NCI-H1930 (cell line): ENCODE measurements at places on chromosomes 6 and 20.

GRCh38 chr6:34374508-34374907 is 18.0 kb downstream of the NUDT3 start:
- DNase-seq: no peak

- no peak for DNase-seq
These were observed 1279.8 kb downstream of the EPHA7 start for GRCh38 chr6:92139601-92140000.

DNA sequence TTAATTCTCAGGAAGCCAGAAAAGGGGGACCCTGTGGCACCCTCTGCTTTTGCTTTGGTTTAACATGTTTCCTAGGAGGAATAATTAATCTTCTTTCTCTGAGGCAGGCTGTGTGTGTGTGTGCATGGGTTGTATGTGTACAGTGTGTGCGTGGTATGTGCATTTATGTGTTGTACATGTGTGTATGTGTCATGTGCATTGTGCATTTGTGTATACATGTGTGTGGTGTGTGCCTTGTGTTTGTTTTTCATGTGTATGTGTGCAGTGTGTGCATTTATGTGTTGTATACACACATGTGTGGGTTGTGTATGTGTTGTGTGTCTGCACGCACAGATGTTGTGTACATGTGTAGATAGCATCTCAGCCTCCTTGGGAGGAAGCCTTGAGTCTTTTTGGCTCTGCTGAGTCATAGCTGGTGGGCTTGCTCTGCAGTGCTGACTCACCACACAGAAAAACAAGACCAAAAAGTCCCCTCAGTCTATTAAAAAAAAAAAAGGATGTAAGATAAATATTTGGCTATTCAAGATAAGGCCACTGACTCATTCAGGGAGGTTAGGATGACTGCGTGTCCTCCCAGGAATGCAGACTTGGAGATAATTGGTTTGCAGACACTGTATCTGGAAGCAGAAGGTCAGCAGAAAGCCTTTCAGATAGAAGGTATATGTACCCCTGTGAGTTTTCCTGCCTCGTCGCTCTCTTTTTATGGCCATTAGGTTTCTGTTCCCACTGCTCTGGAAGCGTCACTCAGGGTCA is 58.6 kb downstream of the SYNJ2 start:
- no peak for DNase-seq

GRCh38 chr6:36544228-36544627 is 3.1 kb downstream of the STK38 start:
- no peak for DNase-seq

DNA sequence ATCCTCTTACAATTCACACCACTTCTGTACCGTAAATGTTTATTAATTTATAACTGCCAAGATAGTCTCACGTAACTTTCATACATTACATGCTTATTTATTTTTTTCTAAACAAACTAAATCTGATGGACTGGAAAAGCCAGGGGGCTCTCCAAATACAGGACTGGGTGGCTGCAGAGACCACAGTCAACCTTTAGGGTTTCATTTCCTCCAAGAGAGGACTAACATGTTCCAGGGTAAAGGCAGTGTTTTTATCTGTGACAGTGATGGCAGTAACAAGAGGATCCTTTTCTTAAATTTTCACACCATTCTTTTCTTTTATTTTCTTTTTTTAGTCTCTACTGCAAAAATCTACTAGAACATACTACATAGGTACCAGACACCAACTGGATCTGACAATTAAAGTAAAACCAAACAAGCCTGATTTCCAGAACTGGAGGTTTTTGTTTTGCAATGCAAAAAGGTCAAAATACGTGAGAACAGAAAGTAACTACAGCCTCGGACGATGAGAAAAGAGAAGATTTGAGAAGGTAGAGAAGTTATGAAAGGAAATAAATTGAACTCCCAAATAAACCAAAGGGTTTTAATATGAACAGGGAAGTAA is 1.2 kb downstream of the LMBRD1 start:
- DNase-seq: no peak

DNA sequence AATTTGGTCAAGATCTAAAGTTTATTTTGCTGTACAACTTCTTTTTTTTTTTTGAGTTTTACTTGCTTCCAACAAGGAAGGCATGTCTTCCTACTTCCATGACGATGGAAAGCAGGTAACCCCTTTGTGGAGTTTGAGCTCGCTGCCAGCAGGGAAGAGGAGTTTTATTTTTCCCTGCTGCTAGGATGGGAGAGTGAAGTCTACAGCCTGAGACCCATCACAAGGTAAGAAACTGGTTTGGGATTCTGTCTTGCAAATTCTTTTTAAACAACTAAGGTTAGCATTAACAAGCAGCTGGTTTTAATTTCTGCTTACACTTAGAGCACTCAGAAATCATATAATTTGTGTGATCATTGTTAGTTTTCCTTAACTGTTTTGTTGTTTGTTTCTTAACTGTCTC is 108.0 kb upstream of the MAP3K4 start:
- no peak for DNase-seq

GRCh38 chr20:7596541-7596940 is 343.7 kb downstream of the HAO1 start:
- DNase-seq: no peak

DNA sequence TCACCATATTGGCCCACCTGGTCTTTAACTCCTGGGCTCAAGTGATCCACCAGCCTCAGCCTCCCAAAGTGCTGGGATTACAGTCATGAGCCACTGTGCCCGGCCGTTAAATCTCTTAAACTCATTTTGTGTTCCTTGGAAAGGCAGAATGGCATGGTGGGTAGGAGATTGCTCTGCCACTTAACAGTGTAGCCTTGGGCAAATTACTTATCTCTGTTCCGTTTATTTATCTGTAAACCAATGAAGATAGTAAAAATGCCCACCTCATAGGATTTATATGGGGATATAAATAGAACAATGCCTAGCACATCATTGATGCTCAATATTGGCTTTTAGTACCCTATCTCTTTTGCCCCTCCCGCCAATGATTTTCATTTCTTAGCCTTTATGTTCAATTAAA is 7.2 kb upstream of the PIM1 start:
- DNase-seq: no peak

DNA sequence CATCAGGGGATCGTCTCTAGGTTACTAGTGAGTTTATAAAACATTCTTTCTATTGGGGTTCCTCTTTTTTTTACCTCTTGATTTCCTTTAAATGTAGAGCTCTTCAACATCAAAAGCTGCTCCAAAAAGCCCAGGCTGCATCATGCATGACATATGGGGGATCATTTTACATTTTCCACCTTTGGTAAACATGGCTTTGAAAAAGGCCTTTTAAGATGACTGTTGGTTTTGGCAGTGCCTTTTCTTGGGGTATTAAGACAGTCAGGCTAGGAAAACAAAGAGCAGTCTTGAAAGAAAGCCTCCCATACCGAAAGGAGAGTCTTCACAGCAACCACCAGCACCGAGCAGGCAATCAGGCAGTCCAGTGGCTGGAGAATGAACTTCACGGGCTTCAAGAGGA is 73.2 kb downstream of the NPEPL1 start:
- no peak for DNase-seq

DNA sequence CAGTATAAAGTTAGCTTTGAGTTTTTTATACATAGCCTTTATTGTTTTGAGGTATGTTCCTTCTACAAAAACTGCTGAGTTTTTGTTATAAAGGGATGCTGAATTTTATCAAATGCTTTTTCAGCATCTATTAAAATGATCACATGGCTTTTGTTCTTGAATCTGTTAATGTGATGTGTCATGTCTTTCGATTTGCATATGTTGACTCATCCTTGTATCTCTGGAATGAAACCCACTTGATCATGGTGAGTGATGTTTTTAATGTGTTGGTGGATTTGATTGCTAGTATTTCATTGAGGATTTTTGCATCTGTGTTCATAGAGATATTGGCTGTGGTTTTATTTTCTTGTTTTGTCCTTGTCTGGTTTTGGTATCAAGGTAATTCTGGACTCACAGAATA is 24.7 kb upstream of the BLCAP start:
- DNase-seq: no peak

DNA sequence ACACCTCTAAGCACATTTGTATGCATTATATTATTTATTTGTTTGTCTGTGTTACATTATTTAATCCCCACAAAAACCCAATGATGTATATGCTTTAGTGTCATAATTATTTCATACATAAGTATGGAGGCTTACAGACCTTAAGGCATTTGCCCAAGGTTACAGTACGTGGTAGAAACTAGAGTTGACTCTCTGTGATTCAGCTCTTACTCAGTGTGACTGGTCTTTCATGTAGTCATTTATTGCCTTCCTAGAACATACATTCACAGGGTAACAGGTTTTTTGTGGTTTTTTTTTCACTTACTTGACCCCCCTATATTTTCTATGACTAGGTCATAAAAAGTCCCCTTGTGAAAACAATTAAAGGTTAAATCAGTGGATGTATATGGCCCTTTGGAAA is 566.8 kb downstream of the TFAP2A start:
- DNase-seq: no peak

DNA sequence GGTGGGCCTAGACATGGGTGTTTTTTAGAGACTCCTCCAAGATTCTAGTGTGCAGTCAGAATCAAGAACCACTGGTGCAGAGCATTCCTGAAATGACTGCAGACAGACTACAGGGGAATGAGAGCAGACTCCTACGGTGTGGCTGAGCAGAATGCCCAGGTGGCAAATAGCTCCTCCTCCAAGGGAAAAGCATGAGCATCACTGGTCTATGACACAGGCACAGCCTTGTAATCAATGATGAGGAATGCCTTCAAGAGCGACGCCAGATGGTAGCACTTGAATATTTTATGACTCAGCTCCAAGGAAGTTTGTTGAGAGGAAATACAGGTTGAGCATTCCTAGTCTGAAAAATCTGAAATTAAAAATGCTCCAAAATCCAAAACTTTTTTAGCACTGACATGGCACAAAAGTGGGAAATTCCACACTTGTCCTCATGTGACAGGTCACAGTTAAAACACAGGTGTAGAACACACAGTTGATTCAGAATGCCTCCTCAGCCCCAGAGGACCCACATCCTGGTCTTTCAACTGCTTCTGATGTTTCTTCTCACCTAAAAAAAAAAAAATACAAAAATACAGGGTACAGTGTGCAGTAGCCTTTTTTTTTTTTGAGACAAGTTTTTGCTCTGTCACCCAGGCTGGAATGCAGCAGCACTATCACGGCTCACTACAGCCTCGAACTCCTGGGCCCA is 10.6 kb upstream of the FAM8A1 start:
- no peak for DNase-seq

GRCh38 chr20:43726811-43727338 is at the start of gene GTSF1L:
GTSF1L (minus strand) TSS chr20:43727002; CDS start chr20:43726694, 308 bp downstream.
- DNase-seq: no peak

DNA sequence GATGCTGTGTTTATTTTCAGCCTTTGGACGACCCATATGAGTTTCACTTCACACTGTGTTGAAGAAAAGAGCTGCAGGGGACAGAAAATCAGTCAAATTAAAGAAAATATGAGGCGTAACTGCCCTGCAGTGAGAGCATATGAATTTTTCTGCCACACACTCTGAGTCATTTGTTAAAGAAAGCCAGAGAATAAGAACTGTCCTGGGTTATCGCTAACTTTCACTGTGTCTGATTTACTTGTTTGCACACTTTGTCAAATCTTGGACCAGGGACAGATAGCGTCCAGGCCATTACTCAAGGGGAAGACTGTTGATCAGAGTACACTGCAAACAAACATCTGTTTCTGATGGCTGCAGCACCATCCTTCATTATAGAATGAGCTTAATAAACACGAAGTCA is 126.8 kb upstream of the AGPAT4 start:
- DNase-seq: no peak

DNA sequence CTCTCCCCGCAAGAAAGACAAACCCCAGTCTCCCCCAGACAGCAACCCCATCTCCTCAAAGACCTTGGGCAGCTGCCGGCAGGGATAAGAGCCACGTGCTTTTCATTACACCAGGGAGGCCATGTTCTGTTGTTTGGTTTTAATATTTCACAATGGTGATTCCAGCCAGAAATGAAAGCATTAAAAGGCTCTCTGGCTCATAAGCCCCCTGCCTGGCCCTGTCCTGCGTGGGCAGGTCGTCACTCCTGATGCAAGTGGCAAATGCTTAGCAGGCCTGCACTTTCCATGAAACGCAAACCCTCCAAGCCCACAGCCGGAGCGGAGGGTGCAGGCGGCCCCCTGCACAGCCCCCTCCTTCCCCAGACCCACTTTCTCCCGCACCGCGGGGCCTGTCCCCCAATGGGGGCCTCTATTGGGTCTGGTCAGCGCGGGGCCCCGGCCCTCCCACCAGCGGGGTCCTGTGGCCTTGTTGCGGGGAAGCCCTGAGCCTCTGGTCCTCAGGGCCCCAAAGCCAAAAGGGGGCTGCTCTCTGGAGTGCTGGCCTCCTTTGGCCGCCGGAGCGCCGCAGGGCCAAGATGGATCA is 77.2 kb downstream of the TMEM242 start:
- DNase-seq: no peak

DNA sequence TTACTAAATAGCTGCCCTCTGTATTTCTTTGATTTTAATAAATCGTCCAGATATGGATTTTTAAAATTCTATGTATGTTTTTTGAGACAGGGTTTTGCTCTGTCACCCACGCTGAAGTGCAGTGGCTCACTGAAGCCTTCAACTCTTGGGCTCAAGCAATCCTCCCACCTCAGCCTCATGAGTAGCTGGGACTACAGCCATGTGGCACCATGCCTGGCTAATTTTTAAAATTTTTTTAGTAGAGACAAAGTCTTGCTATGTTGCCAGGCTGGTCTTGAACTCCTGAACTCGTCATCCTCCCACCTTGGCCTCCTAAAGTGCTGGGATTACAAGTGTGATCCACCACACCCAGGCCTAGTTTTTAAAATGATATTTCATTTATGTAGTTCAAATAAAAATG is 47.4 kb upstream of the DDR1 start:
- DNase-seq: no peak

DNA sequence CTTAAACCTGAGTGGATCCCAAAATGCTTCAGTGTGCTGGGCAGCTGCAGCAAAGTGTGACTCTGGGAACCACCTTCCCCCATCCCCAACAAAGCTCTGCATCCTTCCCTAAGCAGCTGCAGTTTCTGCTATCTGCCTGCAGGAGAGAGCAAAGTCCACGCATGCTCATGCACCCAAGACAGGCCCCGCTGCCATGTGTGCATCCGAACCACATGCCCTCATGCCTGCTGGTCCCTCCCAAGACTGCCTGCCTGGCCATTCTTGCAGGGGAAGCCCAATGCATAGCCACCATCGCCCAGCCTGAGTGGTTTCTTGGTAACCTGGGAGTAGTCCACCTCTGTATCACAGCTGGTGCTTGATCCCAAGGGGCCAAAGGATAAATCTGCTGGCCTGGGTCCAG is 94.3 kb upstream of the OLIG3 start:
- DNase-seq: no peak

GRCh38 chr6:125952764-125953501 is 3.6 kb upstream of the HINT3 start:
- no peak for DNase-seq

- DNase-seq: no peak
These were observed 44.1 kb upstream of the MOXD1 start for GRCh38 chr6:132445201-132445951.

DNA sequence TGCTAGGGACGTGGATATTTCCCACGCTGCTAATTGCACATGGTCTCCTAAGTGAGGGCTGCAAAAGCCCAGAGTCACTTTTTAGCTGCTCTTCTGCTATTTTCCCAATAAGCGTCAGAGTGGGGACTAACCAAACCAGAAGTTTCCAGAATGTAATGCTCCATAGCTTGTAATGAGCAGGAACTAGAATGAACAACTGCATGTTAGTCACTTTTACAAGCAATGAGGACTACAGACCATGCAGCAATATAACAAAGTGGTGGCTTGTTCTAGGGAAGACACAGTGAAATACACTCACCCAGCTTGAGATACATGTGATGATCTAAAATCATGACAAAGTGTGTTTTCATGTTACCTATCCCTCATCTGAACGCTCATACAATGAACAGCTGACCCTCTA is 314.1 kb upstream of the SGK1 start:
- DNase-seq: no peak

- DNase-seq: no peak
These were observed 48.8 kb downstream of the CTCFL start for GRCh38 chr20:57476084-57476526.

- DNase-seq: no peak
These were observed 52.2 kb downstream of the TOP1 start for GRCh38 chr20:41080866-41081265.
